ENCODE measurements at places on chromosomes 1 and 21. TPM values are rescaled to one million over a fixed set of nuclear protein-coding genes. Genes with fewer than 3 reads are reported as not detected.

GRCh38 chr1:205687242-205687641, 6.9 kb upstream of the SLC45A3 start:
- DNase-seq, result no peak

GRCh38 chr1:202159534-202160371, 649 bp downstream of the PTPN7 start:
- no peak for DNase-seq

- DNase-seq, result no peak
Measured at GRCh38 chr1:60916906-60917305, 165.5 kb upstream of the NFIA start.

DNA sequence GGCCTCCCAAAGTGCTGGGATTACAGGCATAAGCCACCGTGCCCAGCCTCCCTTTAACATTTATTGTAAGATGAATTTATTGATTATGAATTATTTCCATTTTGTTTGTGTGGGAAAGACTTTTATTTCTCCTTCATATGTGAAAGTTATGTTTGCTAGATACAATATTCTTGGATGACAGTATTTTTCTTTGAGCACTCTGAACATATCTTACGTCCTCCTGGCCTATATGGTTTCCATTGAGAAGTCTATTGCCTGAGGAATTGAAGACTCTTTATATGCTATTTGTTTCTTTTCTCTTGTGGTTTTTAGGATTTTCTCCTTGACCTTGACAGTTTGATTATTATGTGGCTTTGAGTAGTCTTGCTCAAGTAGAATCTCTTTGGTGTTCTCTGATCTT, 26.8 kb upstream of the HLX start:
- no peak for DNase-seq

GRCh38 chr21:45340515-45340914, 52.8 kb upstream of the POFUT2 start:
- no peak for DNase-seq

GRCh38 chr1:19309123-19309813, 2.7 kb downstream of the AKR7A2 start:
- DNase-seq, result no peak

DNA sequence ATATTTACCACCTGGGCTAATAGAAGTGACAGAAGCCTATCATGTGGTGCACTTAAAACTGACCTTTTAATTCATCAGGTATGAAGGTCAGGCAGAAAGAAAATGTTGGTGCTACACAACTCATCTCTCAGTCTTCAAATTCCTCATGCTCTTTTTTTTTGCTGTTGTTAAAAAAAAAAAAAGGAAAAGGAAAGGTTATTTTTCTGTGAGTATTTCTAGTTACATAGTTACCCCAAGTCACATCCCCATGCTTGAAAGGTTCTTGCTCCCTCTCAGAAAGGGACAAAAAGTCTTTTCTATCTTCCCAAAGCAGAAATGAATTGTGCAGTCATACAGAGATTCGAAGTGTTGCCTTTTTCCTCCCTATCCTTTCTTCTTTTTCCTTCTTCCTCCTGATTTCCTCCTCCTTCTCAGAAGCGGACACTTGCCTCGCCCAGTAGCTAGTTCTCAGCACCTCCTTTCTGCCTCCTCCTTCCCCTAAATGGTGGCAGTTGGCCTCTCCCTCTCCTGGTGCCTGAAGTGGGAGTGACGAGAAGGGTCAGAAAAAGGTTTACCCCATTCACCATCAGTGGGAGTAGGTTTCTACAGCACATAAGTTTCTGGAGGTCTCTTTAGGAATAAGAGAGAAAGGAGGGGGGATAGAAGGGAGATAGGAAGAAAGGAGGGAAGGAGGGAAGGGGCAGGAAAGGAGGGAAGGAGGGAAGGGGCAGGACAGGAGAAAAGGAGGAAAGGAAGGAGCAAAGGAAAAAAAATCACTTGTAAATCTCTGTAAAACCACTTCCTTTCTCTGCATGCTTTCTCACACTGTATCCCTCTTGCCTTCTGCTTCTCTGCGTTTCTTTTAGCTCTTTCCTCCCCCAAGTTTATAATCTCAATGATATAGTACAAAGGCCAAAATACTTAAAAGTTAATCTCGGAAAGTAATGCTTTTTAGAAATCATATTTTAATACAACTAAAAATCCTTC, 20.4 kb upstream of the C1orf105 start:
- no peak for DNase-seq

- DNase-seq, result no peak
Measured at GRCh38 chr1:225881081-225881958, 860 bp downstream of the TMEM63A start.

GRCh38 chr1:26278724-26279455, 996 bp upstream of the SH3BGRL3 start:
- DNase-seq, result peak; percentile 83

DNA sequence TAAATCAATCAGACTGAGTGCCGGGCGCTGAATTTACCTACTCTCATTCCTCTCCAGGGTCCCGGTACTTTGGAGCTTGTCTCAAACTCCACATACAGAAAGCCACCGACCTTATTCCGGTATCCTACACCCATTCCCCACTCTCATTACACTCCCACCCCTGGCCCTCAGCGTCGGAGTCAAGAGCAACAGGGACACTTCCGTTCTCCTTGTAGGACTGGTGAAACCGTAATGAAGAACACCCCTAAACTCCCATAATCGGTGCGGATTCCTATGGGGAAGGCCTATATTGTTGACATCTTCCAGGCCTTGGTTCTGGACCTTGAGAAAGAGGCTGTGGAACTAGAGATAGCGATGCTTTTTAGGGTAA, 798 bp downstream of the ZBED6 start:
- DNase-seq, result no peak

DNA sequence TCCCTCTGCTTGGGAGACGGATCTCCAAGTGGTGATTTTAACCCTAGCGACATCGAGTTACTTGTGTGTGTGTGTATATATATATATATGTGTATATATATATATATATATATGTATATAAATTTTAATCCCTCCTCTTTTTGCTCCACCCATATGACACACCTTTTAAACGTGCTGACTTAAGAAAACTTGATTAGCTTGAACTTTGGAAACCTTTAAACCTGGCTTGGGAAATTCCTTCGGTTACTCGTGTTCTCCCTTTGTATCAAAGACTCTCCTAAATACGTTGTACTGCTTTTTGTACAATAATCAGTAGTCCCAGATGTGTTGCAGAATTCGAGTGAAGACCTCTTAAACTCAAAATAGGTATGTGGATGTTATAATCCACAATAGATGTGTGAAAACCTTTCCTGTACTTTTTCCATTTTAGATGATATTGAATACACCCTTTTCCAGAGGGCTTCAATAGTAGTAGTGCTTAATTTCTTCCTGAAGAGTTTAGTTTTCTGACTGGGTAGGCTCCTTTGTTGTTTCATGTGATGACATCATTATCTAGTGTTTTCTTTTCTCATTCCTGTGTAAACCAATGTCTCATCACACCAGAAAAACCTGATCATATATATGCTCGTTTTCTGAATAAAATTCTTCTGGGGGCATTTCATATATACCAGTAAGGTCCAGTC, 1.4 kb downstream of the RNF11 start:
- DNase-seq, result no peak

DNA sequence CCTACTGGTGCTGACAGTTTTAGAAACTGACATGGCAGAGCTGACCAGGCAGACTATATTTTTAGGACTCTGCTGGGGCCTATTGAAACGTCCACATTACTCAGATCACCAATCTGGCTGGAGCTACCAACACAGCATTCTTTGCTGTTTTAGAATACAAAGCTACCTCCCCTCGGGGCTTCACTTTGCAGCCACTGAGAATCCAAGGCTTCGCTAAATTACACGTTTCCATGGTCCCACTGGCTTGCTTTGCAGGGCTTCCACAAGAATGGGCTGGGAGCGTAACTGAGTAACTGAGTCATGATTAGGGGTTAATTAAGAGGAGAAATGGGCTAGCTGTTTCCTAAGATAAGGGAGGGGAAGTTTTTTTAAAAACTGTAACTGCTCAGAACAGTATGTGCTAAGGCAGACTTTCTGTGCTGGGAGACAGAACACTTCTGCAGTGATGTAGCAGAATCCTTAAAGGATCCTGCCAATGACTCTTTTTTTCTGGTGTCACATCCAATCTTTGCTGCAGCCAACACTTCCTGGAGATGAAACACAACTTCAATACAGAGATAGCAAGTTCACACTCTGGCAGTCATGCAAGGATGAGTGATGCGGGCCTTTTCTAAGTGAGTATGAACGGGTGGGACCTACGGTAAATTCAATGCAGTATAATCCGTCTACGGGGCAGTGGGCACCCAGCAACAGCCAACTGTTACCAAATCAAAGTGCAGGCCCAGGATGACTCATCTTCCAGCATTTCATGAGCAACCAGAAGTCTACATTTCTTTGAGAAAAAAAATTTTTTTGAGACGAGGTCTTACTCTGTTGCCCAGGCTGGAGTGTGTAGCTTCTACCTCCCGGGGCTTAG, 21.5 kb downstream of the NDUFS5 start:
- DNase-seq, result peak; percentile 88

- no peak for DNase-seq
Measured at GRCh38 chr1:115220340-115221270, 117.4 kb downstream of the NGF start.

- no peak for DNase-seq
Measured at GRCh38 chr1:44262414-44262813, 49.1 kb downstream of the DMAP1 start.

GRCh38 chr1:65490231-65491009, 70.0 kb downstream of the LEPR start:
- no peak for DNase-seq

DNA sequence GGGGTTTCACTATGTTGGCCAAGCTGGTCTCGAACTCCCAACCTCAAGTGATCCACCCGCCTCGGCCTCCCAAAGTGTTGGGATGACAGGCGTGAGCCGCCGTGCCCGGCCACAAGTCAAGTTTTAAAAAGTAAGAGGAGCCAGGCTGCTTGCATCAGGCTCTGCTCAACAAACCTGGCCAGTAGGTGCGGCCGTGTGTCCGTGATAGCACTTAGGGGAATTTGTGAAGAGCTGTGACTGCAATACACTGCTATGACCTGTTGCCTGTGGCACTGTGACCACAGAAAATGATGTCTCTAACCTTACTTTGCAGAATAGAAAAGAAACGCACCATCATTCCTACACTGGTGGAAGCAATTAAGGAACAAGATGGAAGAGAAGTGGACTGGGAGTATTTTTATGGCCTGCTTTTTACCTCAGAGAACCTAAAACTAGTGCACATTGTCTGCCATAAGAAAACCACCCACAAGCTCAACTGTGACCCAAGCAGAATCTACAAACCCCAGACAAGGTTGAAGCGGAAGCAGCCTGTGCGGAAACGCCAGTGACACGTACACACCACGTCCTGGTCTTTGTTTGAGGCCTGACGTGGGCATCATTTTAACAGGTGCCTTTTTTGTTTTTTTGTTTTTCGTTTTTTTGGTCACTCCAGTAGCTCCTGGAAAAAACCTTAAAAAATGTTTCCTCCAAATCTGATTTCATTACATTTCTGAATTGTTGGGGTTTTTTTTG, 16.7 kb downstream of the C1orf174 start:
- DNase-seq, result no peak

DNA sequence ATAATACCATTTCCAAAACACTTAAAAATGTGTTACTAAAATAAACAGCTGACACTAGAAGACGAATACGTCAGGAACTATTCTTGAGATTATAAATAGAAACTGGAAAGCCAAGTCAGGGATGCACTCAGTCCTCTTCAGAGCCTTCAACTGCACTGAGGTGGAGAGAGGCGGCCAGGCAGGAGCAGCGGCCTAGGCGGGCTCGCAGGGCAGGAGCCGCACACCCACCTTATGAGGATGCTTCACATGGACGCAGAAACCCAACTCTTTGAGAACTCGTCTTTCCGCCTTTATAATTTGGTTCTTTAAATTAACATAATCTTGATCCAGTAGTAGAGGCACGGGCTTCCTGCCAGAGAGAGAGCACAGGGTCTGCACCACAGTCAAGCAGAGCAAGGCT, 4.0 kb downstream of the CCNL2 start:
- no peak for DNase-seq

- peak; percentile 9 for DNase-seq
Measured at GRCh38 chr1:113035086-113035485, 37.9 kb upstream of the LRIG2 start.

DNA sequence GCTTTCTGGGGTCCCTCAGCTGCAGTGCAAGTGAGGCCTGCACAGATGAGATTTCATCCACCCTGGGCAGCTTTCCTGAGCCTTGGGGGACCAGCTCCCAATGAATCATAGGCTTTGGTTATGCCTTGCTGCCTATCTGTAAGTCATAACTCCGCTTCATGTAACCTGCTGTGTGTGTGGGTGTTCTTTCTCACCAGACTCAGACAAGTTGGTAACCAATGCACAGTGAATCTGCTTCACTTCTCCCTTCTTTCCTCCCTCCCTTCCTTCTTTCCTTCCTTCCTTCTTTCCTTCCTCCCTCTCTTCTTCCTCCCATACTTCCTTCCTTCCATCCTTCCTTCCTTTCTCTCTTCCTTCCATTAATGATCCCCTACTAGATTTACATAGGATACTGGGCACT, 34.4 kb upstream of the PSMB2 start:
- DNase-seq, result no peak

DNA sequence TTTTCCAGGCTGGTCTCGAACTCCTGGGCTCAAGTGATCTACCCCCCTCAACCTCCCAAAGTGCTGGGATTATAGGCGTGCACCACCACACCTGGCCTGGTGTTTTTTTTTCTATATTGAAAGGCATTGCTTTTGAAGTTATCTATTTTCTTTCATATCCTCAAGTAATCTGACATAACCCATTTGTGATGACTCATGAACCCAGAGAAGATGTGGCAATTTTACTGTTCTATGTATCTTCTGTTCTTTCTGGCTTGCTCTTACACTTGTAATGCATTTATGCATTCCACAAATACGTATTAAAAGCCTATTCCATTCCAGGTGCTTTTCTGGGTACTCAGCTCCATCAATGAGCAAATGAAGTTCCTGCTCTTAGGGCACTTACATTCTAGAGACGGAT, 29.9 kb upstream of the ERRFI1 start:
- no peak for DNase-seq

DNA sequence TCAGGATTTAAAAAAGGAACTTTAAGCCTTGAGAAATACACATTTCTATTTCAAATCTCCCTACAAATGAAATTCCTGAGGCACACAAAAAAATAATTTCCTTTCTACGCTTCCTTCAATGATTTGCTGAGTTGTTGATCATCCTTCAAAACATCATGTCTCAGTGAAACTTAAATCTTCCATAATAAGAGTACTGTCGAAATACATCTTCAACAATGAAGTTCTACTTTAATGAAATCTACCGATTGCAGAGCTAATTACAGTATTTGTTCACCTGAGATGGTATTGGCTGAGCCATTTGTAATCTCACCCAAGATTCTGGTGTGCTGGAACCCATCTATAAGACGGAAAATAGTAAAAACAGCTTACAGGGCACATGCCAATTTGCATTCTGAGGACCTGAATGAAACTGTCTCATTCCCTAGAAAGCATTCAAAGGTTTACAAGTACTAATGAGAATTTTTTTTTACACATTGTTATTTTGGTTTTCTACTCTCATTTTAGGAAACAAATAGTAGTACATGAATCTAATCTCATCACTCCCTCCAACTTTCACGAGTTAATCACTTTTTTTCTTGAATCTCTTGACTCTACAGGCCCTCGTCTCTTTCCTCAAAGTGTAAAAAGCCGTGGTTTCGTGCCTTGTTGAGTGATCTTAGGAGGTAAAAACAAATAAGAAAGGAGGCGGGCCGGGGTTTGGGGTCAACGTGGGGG, 1.1 kb downstream of the CHML start:
- no peak for DNase-seq

AVPR1B gene
- total RNA-seq, result not detected

CD53 gene
- 29.4 TPM for total RNA-seq

ARHGAP29 gene
- 25.8 TPM for total RNA-seq

APCS gene
- not detected for total RNA-seq

ACTA1 gene
- 3,527 TPM for total RNA-seq

PTCH2 gene
- 0.24 TPM for total RNA-seq
